AG09319 (cell line): ENCODE measurements at places on chromosomes 6 and 20.

DNA sequence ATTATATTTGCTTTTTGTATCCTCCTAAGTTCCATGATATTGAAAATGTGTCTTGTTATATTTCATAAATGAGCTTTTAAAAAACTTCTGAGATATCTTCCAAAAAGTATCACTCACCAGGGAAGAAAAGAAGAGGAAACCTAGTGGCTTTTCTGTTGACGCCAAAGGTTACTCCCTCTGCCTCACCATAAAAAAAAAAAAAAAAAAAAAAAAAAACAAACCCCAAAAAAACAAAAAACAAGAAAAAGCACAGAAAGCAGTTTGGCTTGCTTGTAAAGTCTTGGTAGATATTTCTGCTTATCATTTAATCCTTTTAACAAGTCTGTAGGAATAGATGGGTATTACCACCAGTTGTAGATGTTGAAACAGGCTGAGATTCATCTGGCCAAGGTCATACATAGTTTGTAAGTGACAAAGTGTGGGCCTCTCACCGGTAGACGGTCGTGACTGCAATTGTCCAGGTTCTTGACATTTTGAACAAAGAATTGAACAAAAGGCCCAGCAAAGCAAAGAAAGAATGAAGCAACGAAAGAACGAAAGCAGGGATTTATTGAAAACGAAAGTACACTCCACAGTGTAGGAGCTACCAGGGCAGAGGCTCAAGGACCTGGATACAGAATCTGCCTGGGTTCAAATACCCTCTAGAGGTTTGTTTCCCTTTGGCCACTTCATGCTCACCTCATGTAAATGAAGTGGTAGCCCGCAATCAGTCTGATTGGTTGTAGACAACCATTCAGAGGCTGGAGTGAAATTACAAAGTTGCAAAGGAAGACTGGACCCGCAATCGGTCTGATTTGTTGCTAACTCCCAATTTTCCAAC lies 11.6 kb upstream of the ELOVL5 start:
- no peak for DNase-seq

GRCh38 chr6:137677709-137678108 lies 183.5 kb upstream of the OLIG3 start:
- no peak for DNase-seq

DNA sequence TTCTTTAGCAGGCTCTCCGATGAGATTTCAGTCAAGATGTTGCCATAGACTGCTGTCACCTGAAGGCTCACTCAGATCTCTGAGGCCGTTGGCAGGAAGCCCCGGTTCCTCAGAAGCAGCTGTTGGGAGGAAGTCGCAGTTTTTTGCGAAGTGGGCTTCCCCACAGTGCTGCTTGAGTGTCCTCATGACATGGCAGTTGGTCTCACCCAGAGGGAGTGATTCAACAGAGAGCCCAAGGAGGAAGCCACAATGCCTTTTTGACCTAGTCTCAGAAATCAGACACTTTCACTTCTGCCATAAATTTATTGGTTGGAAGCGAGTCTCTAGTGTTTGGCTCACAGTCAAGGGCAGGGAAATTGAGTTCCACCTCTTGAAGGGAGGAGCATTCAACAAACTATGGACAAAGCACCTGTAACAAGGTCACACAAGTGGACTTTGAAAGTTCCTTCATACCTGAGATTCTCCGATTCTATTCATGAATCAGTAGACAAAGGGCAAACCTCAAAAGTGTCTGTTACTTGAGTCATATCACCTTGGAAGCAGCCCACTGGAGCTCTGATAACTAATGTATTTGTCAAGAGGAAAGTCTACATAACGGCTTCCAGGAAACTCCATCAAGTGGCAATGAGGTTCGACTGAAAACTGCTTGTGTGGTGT lies 208.3 kb downstream of the TASP1 start:
- no peak for DNase-seq

DNA sequence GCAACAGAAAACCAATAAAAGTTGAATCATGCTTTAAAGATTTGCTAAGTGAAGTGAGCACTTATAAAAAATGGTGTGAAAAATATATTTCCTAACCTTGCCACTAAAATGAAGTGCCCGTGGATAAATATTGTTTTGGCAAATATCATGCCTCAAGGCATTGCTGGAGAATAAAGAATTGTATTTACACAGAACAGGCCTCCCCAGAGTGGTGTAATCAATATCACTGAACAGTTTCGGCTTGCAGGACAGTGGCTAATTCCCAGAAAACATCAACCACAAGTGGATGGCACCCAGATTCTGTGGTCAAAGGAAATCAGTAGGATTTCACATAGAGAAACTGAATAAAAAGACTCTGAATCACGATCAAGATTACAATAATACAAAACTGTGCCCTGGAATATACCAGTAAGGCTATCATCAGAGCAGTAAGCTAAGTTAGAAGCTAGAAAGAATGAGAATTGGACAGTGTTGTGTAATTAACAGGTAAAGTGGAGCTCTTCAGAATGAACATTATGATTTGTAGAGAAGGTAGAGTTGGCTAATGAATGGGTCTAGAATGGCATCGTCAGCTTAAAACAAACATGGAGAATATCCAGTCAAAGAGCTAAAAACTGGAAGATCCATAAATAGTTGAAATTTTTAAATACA lies 1026.9 kb upstream of the ADGRB3 start:
- DNase-seq, result no peak

DNA sequence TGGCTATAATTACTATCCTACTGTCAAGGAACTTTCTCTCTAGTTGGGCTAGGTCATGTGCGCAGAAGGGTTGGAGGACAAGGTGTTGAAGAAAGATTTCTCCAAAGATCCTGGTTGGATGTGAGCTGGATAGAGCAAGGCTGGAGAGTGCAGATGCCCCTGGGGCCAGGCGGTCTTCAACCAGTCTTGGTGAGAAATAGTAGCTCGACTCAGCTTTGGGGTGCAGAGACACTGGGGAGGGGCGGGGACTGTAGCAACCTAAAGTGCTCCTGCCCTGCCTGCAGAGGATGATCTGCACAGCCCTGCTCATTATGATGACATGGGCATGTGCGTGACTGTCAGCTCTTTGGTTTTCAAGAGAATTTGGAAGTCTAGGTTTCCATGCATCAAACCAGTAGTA lies 35.9 kb downstream of the PHACTR3 start:
- no peak for DNase-seq

DNA sequence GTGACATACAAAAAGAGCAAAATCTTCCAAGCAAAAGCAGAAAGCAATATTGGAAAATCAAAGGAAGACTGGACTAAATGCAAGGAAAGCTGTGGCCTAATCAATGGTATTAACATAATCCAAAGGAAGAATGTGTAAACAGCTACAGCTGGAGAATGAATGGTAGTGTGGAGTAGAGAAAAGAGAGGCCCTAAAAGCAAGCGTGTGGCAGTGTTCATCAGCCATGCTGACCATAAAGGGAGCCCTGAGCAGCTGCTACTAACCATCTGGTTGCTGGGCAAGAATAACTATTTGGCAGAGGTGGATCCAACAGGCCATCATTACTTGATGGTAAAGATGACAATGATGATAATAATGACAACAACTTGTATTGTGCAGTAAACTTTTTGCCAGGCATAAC lies 148.5 kb upstream of the BEND6 start:
- DNase-seq, result no peak

DNA sequence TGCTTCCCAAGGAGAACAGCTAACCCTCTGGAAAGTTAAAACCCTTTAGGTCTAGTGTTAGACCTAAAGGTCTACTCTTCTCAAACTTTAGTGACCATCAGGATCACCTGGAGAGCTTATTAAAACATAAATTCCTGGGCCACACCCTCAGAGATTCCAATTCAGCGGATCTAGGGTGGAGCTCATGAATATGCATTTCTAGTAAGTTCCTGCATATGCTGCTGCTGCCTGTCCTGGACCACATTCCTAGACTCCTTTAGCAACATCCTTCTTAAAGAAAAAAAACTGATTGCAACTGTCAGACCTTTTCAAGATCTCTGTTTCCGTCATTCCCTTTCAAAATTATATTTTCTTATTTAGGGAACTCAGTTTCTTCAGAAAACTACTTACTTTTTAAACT lies 31.2 kb downstream of the SNAP25 start:
- no peak for DNase-seq

DNA sequence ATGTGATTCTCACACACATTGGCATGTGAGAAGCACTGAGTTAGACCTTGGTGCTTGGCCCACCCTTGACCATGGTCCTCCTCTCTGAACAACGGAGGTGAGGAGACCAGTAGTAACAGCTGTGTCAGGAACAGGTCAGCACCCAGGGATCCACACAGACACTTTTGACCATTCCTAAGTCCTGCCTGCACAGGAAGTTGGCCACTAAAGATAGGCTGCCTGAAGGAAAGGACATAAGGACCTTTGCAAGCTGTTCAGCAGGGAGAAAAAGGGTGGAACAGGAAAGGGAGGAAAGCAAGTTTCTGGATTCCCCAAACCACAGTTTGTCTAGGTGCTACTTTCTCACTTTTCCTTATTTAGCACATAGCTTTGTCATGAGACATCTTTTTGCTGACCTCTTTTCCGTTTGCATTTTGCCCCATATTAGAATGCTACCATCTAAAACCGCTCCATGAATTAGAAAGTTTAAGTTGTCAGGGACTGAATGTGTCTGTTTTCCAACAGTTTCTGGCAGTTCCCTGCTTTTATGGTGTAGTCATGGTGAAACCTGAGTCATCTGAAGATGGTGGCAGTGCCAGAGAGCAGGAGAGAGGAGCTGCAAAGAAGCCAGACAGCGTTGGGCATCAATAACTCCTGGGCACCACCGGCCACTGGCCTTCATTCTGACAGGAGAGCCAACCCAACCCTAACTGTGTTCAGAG lies 1.1 kb upstream of the CD109 start:
- no peak for DNase-seq

GRCh38 chr20:23048283-23049200 lies 930 bp downstream of the THBD start:
- DNase-seq, result no peak

DNA sequence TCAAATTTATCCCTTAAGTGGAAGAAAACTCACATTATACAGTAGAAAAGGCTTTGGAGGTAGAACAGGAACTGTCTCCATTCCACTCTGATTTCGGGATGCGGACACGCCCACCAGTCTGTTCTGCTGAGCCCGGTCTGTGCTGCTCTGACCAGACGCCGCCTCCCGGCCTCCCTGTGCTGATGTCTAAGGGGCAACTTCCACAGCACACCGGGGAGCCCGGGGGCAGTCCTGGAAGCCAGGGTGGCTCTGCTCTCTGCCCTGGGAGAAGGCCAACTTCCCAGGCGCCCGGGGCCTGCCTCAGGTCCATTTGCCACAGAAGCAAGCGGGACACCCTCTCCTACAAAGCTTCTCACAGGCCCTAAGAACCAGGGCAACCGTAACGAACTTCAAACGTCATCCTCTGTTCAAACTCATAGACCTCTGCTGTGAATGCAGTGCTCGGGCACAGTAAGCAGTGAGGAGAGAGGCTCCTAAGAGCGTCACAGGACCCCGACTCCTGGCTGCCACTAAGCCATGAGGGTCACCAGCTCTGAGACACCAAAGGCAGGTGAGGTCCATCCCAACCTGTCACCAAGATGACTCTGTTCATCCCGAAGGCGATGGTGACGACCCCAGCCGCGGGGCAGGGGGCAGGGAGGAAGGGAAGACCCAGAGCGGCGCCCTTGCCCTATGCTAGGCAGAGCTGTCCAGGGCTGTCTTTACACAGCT lies 5.6 kb downstream of the TAF4 start:
- DNase-seq, result no peak

DNA sequence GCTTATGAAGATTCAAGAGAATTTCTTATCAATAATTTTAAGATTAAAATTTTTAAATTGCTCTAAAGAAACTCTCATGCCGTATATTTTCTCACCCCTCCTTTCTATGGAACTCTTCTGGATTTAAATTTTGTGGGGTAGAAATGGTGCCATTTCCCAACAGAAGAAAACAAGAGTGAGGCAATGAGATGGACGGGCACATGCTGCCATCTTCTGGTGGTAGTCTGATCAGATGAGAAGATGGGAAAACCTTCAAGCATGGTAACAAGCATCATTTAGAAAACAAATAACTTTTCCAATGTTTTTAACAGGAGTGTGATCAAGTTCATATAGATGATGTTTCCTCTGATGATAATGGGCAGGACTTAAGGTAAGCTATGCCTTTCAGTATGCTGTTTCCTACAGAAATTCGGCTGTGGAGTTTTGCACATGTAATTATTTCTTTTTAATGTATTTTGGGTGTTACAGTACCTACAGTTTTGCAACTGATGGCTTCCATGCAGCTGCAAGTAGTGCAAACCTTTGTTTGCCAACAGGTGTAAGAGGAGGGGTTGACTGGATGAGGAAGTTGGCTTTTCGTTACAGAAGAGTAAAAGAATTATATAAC lies 271.4 kb downstream of the EYA4 start:
- DNase-seq, result peak; percentile 22

GRCh38 chr6:129596522-129596921 lies 113.5 kb downstream of the ARHGAP18 start:
- DNase-seq, result no peak

DNA sequence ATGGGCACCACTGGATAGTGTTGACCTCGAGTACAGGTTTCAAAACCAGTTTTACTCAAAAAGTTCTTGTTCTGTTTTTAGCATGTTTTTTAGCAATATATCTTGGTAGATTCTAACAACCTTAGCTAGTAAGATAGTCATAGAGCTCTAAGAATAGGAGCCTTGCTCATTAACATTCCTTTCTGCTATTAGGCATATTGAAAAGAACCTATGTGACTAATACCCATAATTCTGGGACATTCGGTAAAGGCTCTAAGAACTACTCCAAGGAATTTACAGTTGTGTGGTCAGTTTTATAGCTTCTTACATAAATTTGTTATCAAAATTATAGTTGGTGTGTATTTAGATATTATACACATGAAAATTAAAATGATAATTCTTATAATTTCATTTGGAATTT lies 11.6 kb downstream of the SLC9A8 start:
- no peak for DNase-seq

- no peak for DNase-seq
Observed at GRCh38 chr6:99603421-99604165, 3.0 kb upstream of the PRDM13 start.

DNA sequence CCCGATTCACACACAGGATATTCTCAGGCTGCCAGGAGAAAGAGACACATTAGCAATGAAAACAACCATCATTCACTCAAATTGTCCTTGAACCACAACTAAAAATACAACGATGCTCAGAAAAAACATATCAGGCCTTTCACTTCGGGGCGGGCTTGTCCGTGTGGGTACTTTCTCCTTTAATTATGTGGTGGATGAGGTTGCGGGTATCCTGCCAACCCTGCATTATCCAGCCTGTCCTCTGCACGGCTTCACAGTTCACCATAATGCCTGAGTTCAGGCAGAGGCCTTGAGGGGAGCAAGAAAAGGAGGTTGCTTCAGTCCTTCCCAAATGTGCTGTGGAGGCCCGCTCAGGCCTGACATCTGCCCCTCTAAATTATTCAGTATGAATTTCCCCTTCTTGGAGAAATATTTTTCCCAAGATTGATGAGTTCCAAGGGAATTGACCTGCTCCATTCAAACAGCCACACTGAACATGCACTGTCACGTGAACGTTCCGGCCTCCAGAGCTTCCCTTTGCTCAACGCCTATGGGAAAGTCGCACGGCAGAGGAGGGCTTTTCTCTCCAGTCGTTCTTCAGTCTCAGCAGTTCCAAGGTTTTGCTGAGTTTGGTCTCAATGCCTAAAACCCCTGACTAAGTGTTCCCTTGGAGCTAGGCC lies 70.3 kb downstream of the MYLK4 start:
- DNase-seq, result no peak

- DNase-seq, result no peak
Observed at GRCh38 chr20:58458342-58459057, 56.7 kb downstream of the APCDD1L start.

- DNase-seq, result no peak
Observed at GRCh38 chr6:20447581-20448132, 46.0 kb downstream of the E2F3 start.

GRCh38 chr20:33647603-33648395 lies 14.3 kb upstream of the C20orf144 start:
- DNase-seq, result peak; percentile 38
